ENCODE measurements at places on chromosomes 3 and 15. TPM values are rescaled to one million over a fixed set of nuclear protein-coding genes. Genes with fewer than 3 reads are reported as not detected.

DAPK2 gene
- polyA plus RNA-seq: 10.3 TPM

LTK gene
- polyA plus RNA-seq: not detected

TAGLN3 gene
- not detected for polyA plus RNA-seq

WDR73 gene
- polyA plus RNA-seq: 19.7 TPM

Measured in naive B cell (primary cell).